ENCODE measurements at places on chromosomes 6 and 20.

- no peak for DNase-seq
These were observed 17.6 kb upstream of the COL12A1 start for GRCh38 chr6:75223428-75223827.

DNA sequence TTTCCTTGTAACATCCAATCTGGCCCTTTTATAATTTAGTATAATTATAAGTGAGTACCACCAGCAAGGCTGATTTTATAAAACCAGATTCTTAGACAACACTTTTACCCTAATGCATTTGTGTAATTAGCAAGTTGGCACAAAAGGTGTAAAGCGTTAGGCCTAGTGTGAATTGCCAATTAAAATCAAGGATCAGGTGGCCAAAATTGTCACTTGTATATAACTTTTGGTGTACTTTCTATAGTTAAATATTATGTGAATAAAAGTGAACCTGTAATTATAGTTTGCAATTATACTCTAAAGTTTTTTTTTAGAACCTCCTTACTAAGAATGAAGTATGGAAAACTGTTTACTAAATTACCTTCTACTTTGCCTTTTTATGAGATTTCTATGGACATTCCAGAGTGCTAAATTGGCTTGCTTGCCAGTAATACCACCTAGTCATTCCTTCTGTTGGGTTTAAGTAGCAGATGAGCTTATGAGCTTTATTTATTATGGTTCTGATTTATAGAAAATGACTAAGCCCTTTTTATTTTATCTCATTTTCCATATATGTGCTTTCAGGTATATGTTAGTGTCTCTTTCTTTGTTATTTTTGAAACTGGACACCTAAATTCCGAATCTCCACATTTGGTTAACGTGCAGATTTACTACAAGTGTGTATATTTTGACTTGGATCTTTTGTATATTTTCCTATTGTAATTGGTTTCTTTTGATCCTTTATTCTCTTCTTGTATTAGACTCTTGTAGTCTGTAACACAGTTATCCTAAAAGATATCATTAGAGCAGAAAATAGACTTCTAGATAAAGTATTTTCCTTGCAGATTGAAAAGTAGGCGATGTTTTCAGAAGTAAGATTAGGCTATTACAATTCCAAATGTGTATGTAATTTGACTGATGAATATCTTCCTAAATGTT, 3.9 kb downstream of the STXBP5 start:
- no peak for DNase-seq

DNA sequence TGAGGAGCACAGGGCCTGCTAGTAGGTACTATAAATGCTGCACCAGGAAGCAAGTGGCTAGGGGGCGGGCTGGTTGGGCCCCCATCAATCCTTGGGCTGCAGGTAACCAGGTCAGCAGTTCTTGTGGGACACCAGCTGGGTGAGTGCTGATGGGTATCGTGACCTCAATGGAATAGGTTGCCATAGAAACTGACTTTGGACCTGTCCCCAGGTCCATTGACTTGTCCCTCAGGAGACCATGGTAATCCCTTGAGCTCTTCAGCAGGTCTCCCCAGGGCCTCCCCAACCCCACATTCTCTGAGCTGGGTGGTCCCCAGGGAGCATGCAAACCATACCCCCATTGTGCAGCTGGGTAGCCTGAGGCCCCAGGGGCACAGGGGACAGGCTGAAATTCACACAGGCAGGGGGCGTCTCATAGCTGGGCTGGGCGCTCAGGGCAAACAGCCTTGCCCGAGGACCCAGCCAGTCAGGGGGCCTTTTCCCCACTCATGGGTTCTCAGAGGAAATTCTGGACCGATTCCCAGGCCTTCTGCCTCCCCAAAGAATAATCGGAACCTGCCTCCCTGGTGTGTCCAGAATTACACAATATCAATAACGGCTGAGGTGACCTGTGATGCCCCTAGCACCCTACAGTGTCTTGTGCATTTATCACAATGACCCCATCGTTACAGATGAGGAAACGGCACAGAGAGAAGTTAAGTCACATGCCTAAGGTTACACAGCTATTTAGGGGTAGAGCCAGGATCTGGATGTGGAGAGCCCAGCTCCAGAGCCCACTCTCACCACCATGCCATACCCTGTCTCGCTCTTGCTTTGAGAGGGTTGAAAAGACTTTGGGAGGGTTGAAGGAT, 35.9 kb downstream of the SRC start:
- DNase-seq: no peak

DNA sequence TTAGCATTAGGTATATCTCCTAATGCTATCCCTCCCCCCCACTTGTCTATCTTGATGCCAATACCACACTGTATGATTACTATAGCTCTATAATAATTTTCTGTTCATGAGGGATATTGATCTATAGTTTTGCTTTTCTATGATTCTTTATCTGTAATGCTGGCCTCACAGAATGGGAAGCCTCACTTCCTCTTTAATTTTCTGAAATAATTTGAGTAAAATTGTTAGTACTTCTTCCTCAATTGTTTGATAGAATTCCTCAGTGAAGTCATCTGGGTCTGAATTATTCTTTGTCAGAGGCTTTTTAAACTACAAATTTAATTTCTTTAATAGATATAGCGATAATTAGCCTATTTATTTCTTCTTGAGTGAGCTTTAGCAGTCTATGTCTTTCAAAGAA, 31.2 kb downstream of the SIRPD start:
- DNase-seq: no peak

DNA sequence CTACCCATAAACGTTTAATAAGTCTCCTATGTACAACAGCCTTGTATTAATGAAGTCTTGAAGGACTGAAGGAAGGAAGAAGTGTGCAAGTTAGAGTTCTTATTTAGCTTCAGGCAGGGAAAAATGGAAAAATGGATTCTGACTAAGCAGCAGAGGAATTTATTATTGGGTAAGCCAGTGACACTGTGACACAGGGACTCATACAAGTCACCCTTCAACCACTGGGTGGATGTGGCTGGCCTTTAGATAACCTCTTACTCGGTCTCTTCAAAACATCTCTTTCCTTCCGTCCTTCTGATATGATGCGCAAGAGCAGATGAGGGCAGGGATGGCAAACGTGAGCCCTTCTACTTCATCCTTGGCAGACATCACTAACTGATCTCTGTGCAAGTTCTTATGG, 145.6 kb downstream of the DHX35 start:
- DNase-seq: no peak

DNA sequence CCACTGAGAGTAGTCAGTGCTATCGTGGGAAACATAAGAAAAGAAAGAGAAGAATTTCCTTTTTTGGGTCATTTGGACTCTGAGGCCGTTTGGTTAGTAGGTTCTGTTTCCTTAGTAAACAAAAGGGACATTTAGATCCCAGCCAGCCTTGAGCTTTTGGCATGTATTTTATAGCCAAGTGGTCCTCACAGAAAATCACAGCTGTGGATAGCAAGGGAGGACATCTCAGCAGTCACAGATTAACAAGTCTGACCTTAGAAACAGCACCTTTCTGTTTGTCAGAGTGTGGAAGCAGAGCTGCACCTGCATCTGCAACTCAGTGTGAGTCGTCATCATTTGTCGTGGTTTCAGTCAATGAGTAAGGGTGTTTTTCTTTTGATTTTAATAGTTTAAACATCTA, 40.5 kb downstream of the FAM120B start:
- no peak for DNase-seq

DNA sequence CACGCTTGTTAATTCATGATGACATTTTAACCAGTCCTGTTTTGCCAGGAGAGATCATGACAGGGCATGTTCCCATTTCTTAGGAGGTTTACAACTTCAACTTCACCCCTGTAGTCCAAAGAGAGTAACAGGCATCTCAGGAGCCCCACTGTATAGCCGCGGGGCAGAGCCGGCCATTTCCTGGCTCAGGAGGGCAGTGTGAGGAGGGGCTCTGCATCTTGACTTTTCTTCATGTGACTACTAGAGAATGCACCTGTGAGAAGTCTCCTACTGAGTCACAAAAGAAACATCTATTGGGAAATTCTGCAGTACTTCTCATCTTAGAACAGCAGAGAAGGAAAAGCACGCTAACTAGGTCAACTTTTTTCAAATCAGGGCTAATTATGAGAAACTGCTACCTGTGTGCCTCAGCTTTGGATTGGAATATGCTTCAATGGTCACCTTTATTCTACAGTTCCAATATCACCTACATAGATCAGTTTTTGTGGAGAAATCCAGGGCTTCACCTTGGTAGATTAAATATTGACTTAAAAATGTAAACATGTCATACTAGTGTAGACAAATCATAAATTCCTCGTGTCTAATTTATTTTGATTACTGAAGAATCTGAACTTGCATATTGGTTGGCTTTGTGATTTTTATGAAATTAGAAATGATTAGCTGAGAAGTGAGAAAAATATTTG, 28.6 kb upstream of the SIM1 start:
- no peak for DNase-seq

GRCh38 chr6:113529196-113529595, 327.9 kb upstream of the MARCKS start:
- DNase-seq: no peak

DNA sequence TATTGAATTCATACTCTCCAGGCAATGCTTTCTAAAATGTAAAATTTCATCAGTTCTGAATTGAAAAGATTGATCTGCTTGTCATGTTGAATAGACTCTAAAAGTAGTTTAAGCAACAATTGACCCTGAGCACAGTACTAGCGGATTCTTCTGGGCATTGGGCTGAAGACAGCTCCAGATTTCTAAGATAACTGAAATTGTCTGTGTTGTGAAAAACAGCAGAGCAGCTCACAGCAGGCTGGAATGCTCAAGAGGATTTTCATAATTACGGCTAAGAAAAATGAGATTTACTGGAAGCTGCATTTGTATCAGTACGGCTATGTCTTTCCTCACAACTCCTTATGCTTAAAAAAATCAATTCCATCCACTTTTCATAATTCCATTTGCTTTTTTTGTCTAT, 373.7 kb downstream of the HACE1 start:
- no peak for DNase-seq

GRCh38 chr20:3681931-3682781, at the start of gene ADAM33:
ADAM33 (minus strand) TSS chr20:3682010; CDS start chr20:3682004, 6 bp downstream.
- DNase-seq: no peak

DNA sequence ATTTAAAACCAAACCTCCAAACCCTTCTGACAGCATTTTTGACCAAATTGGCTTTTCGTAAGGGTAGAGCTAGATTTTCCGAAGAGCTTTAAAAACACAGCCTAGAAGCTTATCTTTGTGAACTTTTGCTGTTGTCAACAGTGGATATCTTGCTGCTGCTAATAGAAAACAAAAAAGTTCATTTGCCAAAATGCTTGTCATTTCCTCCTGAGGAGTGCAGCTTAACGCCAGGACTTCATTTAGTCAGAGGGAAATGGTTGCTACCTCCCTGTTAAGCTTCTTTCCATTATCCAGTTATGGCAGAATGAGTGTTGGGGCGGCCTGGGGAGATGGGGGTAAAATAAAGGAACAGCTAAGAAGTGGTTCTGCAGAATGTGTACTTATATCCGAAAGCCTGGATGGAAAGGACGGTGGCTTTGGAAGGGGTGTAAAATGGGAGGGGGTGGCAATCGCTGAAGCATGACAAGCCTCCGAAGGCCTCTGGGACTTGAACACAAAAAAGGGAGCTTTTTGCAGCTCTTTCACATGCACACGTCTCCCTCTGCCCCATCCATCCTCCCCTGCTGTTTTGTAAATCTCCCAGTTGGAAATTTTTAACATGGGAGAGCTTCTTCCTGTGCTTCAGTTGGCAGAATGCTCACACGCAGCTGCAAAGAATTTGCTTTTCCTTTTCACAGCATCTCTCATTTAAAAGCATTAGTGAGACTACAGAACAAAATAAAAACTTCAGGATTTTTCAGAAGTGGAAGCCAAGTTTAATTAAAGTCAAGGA, 22.5 kb downstream of the JARID2 start:
- DNase-seq: no peak

DNA sequence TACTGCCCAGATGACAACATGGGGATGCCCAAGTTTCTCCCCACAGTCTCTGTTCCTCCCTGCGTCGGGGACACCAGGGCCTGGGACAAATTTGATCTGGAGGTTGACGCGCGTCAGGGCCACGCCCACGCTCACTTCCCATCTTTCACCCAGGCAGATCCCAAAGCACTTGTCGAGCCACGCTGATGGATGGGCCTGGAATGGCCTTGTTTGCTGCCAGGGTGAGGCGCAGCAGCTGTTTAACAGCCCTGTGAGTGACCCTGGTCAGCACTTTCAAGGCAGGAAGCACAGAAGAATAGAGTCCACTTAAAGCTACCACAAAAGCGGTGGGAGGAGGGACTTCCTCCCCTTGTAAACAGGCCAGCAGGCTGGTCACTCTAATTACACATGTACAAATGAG, 324.7 kb upstream of the JARID2 start:
- no peak for DNase-seq

- no peak for DNase-seq
These were observed 209.3 kb upstream of the CDH4 start for GRCh38 chr20:61042506-61043385.

All from T-helper 2 cell (primary cell).